NCI-H187 treated with DMSO at 0.1 percent for 48 hours (cell line): ENCODE measurements at places on chromosomes 5 and 9.

GRCh38 chr5:151154931-151155774 is 2.4 kb downstream of the ANXA6 start:
- no peak for DNase-seq

GRCh38 chr5:178304761-178305645 is 72.4 kb upstream of the PHYKPL start:
- no peak for DNase-seq

DNA sequence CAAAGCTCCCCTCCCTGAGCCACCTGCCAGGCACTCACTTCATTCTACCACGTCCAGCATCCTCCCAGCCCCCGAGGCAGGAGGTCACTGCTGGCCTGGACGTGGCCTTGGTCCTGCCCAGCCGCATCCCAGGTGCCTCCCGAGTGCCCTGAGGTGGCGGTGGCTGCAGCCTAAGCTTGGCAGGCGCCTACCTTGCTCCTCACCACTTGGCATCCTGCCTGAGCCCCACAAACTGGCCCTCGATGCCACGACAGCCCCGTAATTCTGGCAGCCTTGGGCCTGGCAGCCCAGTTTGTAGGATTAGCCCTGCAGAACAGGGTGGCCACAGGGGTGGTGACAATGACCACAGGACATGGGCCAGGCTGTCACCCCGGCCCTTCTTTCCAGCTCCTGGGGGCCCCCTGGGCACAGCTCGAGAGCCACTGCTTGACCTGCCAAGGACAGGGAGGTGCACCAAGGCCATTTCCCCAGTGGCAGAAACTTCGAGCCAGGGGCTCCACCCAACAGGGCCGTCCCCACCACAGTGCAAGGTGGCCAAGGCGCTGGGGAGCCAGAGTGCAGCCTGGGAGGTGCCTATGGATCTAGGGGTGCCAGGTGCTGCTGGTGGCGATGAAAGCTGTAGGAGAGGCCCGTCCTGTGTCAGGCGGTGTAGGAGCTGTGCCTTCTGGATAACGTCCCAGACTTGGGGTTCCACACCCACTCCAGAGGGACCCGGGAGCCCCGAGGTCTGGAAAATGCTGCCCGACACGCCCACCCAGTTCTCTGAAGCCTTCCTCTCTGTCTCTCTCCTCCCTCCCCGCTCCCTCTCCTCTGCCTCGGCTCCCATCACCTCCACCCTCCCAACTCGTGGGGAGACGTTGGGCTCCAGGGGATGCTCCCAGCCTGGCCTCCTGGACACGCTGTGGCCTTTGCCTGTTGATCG is 18.4 kb downstream of the NKD2 start:
- DNase-seq: no peak

DNA sequence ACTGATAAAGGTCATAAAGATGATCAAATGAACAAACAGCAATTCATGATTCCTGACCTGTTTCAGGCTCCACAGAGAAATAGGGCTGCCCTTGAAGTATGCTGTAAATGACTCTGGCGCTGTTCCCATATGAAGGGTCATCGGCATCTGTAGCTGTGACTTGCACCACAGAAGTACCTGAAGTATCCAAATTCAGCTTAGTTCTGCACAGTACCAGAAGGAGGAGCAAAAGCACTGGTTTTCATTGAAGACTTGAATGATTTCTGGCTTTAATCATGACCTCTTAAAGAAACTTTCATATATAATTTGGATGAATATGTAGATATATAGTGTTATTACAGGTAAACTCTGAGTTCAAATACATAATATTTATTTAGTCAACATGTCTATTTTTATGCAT is 109.1 kb downstream of the CDH10 start:
- DNase-seq: no peak

DNA sequence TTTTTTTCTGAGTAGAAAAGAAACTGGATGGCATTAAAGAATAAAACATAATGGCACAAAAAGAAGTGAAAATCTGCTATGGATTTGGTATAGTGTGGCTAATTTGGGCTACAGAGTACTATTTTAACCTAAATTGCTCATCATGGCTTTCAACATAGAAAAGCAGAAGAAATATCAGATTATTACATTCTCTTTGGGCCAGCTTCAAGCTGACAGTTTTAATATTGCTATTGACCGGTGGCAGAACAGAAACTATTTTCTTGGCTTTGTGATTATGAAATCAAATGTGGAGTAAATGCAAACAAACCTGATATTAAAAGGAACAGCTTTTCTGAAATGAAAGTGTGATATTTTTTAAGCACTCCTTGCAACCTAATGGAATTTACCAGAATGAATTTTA is 301.5 kb downstream of the EPB41L4A start:
- no peak for DNase-seq

DNA sequence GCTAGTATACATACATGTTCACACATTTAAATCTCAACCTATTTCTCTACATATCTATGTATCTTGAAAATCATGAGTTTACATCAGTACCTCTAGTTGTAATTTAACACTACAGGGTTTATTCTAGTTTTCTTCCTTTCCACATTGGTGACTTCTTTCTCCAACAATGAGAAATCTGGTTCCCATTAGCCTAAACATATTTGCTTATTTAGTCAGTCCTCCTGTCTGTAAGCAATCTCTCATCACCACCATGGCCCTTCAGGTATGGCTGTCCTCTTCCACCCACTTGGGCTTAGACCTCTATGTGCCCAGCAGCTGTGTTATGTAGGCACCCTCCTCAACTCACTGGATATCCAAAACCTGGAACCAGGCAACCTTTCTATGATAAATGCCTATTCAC is 8.0 kb upstream of the SPATA31D1 start:
- no peak for DNase-seq

DNA sequence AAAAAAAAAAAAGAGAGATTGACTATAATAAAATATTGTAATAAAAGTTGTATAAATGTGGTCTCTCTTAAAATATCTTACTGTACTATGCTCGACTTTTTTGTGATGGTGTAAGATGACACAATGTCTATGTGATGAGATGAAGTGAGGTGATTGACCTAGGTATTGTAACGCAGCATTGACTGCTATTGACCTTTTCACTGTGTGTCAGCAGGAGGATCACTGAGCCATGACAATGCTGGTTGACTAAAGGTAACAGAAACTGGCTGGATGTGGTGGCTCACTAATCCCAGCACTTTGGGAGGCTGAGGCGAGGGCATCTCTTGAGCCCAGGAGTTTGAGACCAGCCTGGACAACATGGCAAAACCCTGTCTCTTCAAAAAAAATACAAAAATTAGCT is 78.6 kb upstream of the MYO10 start:
- DNase-seq: no peak

DNA sequence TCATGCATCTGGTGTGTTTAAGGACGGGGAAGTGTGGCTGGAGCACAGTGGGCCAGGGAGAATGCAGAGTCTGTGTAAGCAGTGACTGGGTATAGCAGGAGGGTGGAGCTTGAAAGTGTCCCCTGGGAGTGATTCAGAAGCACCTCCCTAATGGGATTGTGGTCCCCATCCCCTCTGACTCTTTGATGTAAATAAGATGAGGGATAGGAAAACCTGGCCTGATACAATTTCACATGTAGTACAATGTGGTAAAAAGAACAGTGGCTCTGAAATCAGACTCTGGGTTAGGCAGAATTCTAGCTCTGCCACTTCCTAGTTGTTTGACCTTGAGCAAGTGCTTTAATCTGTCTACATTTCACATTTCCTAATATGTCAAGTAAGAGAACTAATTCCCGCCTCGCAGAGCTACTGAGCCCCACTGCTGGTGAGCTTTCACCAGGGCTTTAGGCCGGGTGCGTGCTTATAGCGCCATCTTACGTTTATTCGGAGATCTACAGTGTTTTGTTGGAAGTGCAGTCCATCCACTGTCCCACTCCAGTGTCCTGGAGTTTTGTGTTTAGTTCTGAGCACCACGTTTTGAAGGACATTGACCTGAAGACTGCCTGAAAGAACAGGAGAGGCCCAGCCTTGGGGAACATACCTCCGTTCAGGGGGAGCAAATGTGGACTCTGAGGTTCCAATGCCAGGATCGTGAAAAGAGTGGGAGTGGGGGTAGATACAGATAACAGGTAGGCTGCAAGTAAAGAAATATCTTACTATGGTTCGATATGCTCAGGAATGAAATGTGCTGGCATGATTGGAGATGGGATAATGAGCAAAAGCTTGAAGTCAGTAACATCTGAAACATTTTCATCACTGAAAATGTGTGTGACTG is 51.2 kb upstream of the TESK1 start:
- peak; percentile 2 for DNase-seq

DNA sequence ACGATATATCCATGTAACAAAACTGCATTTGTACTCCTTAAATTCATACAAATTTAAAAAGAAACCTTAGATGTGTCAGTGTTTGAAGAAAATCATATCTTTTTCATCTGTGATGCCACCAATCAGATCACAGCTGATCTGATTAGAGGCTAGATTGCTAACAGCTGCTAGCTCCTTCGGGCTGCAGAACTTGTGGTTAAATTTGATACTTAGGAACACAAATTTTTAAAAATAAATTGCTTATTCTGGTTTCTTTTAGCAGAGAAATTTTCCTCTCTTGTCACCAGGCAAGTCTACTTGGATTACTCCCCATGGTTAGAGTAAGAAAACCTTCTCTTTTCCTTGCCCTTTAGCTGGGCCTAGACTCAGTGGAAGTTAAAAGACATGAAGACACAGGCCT is 94.6 kb upstream of the RANBP6 start:
- DNase-seq: no peak

DNA sequence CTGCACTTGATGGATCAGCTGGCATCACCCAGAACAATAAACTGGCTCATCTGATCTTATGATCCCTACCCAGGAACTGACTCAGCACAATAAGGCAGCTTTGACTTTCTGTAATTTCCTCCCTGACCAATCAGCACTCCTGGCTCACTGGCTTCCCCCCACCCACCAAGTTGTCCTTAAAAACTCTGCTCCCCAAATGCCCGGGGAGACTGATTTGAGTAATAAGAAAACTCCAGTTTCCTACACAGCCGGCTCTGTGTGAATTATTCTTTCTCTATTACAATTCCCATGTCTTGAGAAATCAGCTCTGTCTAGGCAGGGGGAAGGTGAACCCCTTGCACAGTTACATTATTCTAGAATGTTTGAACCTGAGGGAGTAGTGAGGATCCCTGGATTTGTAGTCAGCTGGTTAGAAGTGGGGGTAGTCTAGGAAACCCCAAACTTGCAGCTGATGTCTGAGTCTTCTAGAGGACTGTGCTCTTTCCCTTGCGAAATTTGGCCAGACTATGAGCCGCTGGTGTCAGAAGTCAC is 111.7 kb upstream of the NEK6 start:
- no peak for DNase-seq

DNA sequence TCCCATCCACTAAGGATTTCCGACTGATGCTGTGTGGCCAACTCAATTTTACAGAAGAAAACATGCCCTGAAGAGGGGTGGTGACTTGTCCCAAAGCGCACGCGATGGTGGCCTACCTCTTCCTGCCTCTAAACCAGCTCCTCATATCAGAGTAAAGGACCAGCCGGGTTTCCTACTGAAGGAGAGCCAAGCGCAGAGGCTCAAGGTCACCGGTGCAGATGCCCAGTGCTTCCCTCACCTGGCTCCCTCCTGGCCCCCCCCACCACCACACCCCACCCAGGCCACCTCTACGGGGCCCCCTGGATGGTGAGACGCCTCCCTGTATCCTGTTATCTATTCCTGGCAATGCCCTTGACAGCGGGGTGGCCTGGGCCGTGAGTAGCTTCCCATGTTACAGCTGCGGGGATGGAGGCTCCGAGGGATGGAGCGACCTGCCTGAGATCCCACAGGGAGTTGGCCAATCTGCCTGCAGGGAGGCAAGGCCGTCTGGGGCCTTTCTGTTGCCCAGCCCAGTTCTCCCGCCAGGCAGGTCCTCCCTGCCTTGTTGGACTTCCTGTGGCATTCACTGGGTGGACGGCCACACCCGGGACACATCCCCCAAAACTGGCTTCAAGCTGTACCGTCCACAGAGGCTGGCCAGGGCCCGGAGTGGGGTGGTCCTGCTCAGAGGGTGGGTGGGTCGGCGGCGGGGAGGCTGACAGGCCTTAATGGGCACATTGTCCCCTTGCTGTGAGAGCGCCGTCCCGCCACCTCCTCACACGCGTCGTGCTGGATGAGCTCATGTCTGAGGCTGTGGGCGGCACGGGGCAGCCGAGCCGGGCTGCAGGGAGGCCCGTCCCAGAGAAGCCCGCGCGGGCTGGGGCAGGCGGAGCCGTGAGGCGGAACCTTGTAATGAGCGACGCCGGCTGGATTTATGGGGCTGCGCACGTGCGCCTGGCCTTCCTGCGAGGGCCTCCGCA is 72.5 kb downstream of the MACROH2A1 start:
- no peak for DNase-seq

- DNase-seq: no peak
Observed at GRCh38 chr9:93297659-93298497, 113.9 kb downstream of the WNK2 start.

DNA sequence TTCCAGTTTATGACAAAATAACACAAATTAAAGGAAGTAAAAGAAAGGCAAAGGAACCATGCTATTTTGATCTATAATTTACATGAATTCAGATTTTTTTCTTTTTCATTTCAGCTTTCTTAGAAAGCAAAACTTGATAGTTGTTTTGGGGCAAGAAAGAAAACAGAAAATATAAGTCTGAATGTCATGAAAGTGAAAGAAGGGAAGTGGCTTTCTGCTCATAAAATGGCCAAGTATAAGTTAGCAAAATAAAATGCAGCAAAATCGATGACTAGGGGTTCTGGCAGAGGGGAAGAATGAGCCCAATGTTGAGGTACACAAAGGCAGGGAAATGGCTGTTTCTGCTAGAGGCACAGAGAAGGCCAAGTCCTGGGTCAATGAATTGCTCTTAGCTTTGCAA is 3.0 kb upstream of the IFNW1 start:
- DNase-seq: no peak

GRCh38 chr5:172858990-172859811 is 25.1 kb downstream of the ERGIC1 start:
- no peak for DNase-seq

- no peak for DNase-seq
Observed at GRCh38 chr9:28539434-28540070, 966.3 kb upstream of the C9orf72 start.

GRCh38 chr9:99092643-99093491 is 12.0 kb upstream of the TGFBR1 start:
- DNase-seq: no peak

GRCh38 chr5:116292321-116292720 is 207.5 kb downstream of the COMMD10 start:
- DNase-seq: no peak

- no peak for DNase-seq
Observed at GRCh38 chr5:110377943-110378342, 348.5 kb downstream of the TMEM232 start.

- no peak for DNase-seq
Observed at GRCh38 chr5:3121813-3122212, 370.3 kb upstream of the IRX2 start.

GRCh38 chr5:10485142-10485795 is 43.6 kb downstream of the ROPN1L start:
- DNase-seq: no peak

GRCh38 chr5:141430332-141431113 is at the start of gene PCDHGA12:
TSS of gene PCDHGA12 (plus strand) at chr5:141430507. CDS start at chr5:141430760, 253 bp downstream.
- DNase-seq: no peak

DNA sequence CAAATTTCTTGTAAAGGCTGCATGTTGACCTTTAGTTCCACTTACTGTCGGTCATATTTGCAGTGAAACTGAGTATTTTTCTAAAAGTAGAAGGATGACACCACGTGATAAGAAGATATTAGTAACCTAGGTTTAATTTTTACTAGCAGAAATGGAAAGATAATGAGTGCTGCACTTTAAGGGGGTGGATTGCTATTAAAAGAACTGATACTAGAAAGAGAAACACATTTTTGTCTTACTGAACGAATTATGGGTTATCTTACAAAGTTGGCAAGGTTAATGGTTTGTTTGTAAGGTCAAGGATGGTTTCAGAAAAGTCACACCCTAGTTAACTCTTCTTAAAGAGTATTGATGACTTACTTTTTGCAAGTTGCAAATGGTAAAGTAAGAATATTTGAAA is 2.4 kb downstream of the MACIR start:
- no peak for DNase-seq
